ENCODE measurements at places on chromosomes 3 and 15.
A peak's percentile ranks its signal among the peaks of the same experiment; 100 is the strongest.

GRCh38 chr3:40915346-40915865 lies 283.9 kb upstream of the CTNNB1 start:
- no peak for DNase-seq

DNA sequence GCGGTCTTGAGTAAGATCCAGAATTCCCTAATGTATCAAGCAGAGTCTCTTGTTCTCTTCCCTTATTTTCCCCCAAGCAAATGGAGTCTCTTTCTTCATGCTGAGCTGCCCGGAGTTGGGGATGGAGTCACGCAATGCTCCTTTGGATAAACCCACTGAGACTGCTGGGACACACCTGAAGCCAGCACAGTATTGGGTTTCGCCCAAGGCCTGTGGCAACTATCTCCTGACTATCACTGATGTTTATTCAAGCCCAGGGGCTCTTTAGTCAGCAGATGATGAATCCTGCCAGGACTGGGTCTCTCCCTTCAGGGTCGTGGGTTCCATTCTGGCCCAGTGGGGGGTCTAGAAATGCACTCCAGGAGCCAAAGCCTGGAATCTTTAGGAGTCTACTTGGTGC lies 11.3 kb downstream of the USF3 start:
- DNase-seq: no peak

GRCh38 chr15:63277893-63278456 lies 570 bp downstream of the APH1B start:
- DNase-seq: no peak

DNA sequence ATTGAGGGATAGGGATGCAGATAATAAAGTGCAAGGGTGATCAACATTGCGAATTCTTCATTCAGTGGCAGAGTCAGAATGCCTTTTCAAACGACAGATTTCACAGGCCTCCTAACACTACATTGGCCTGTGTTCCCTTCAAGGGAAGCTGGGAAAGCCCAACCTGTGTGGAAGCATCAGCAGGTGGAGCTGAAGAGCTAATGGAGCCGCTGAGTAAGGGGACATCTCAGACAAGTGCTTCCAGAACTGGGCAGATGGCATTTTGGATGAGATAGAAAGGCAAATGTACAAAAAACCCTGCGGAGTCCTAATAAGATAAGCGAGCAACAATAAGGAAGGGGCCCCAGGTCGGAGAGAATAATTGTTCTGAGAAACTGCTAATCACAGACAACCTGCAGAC lies 8.5 kb upstream of the SLC24A5 start:
- DNase-seq: no peak

DNA sequence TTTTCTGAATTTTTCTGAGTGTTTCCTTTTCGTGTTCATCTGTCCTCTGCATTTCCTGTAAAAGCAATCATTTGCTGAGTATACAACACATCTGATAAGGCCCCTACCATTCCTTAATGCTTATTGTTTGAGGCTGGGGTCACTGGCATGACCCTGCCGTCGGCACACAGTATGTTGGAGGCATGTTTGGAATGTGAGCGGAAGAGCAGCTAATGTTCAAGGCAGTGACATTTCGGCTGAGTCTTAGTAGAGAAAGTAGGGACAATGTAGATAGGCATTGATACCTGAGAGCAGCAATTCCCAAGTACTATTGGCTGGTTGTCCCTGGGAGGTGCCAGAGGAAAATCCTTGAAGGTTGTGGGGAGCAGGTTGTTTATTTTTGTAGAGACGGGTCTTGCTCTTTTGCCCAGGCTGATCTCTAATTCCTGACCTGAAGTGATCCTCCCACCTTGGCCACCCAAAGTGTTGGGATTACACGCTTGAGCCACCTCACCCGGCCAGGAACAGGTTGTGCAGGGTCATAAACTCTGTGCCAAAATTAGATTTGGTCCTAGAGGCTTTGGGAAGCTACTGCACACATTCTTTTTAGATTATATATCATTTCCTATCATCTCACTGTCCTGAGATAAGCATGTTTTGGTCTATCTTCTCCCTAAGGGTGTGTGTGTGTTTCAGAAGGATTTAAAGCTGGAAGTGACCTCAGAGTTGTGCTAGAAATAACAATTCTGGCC lies 13.5 kb downstream of the PTPN23 start:
- no peak for DNase-seq

DNA sequence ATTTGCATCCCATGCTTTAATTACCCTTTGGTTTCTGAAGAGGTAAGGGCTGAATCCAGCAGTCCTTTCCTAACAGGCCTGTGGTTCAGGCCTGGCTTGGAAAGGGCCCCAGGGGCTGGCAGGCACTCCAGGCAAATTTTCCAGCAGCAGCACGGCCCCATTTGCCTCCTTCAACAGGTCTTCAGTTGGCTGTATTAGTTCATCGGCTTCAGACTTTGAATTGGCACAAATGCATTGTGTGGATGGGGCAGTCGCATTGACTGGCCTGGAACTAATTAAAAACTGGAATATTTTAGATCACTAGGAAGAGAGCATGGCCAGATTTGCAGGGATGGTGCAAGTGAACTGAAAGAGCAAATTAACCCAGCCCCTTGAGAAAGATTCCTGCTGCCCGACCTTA lies 207.8 kb upstream of the MCTP2 start:
- no peak for DNase-seq

- no peak for DNase-seq
These were observed 6.7 kb downstream of the P2RY12 start for GRCh38 chr3:151377768-151378385.

DNA sequence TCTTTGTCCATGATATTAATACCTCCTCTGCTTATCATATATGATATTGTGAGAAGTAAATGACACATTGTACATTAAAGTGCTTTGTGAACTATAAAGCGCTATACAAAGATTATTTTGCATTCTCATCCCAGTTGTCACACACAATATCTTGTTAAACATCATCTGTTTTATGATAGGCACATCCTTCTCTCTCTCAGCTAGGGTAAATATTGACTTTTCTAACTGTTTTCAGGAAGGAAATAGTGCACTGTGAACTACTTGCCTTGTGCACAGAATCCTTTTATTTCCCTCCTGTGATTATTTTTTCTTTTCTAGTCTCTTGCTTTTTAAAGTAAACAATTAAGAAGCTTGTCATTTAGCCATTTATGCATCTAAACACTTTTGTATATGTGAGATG lies 388.2 kb downstream of the LPP start:
- DNase-seq: no peak

DNA sequence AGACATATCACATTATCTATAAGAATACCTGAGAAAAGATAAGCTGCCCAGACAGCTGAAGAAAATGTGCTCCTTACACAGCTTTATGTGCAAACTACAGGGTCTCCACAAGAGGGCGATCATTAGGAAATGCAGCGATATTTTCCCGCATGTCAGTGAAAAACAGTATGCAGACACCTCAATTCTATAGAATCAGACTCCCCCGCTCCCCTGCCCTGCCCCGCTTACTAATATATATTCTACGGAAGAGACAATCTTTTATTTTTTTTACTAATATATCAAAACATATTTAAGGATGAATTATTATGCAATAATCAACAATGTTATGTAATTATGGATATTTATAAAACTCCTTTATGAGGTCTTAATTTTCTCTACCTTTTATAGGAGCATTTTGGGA lies 681.3 kb downstream of the ROBO1 start:
- DNase-seq: peak; percentile 14

DNA sequence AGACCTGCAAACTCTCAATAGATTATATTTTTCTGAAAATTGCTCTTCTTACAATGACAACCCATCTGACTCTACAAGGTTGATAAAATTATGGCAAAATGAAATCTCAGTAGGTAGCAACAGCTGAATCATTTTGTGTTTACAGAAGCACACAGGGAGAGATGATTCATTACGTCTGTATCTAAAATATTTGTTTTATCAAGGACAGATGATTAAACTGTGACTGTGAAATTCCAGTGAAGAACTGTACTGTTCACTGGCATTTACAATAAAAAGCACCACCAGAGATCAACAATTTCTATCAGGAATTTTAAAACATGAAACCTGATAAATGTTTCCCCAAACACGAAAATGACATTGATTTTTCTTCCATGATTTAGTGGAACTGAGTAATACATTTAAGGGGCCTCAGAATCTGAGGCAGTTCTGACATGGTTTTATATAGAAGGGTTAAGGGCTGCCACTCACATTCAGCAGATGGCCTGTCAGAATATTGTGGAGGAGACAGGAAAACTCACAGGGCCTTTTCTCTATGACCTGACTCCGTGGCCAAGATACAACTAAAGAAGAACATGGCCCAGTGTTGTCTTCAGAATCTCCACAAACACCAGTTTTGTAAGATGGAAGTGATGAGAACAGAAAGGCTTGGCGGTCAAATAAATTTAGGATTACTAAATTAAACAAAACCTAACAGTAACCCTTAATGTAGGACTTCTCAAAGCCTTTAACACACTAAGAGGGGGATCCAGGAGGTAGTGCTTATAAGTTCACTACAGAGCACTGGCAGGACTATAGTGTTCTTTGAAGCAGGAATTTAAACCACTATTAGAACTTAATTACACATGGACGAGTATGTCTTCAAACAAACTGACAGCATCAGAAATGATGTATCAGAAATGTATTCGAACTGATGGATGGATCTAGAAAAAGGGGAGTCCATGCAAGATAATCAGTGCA lies 25.9 kb downstream of the RAD18 start:
- peak; percentile 36 for DNase-seq

DNA sequence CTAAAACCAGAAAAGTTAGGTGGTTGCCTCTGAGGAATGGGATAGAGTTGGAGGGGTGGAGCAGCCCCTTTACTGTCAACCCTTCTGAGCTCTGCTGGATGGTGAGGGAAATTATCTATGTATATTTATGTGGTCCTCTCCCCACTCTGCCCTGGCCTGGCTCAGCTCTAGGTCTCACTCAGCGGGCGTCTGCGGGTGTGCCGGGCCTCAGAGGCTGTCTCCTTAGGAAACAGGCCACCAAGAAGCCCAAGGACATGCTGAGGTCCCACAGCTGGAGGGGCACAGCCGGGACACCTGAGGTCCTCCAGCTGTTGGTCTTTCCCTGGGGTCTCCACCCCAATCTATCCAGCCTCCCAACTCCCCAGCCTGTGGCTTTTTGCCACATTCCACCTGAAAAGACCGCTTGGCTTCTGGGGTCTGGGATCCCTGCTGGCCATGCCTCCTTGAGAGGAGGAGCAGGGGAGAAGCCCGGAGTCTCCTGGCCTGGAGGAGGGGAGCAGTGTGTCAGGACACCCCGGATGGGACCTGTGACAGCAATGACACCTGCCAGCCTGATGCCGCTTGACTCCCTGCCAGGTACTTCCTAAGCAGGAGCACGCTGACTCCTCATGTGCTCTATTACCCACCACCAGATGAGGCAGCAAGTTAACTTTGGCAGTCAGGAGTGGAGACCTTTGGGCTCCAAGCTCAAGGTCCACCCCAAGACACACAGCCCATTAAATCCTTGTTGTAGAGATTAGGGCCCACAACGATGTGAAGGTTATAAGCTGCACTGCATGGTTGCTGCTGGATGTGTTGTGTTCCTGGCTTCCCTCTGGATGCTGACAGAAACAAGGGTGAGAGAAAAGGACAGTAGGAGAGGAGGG lies at the start of gene SLC28A1:
Gene SLC28A1 (plus strand): TSS at position 747 of the 866 bp plus-strand sequence. CDS start 3,099 bp downstream, outside the sequence.
- DNase-seq: no peak

GRCh38 chr15:90981681-90982080 lies 12.7 kb downstream of the PRC1 start:
- DNase-seq: no peak

- DNase-seq: no peak
These were observed 23.4 kb downstream of the SLC9A9 start for GRCh38 chr3:143824735-143825385.

- no peak for DNase-seq
These were observed 70.5 kb downstream of the KLHL25 start for GRCh38 chr15:85723960-85724945.

- no peak for DNase-seq
These were observed 186.1 kb downstream of the OTOL1 start for GRCh38 chr3:161682715-161683114.

DNA sequence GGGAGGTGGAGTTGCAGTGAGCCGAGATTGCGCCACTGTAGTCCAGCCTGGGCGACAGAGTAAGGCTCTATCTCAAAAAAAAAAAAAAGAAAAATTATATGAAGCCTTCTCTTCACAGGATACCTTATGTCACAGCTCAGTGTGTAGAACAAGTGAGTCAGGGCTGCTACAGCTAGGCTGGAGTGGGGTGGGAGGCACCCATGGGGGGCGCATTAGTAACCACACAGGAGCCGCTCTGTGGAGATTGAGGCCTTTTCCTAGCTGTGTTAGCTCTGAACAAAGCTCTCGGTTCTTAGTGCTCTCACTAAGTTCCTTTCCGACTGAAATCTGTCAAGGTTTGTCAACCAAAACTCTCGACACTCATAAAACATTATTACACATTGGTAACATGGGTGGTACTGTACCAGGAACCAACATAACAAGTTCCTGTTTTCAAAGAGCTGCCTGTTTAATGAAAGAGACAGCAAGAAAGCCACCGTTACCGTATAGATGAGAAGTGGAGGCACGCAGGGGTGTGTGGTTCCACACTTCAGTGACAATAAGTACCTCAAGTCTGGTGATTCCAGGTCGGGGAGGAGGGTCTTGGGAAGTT lies 4.5 kb downstream of the LRRC31 start:
- DNase-seq: no peak

- DNase-seq: no peak
These were observed 734.2 kb downstream of the MCTP2 start for GRCh38 chr15:94965593-94965992.

- DNase-seq: no peak
These were observed 32.2 kb downstream of the ADGRG7 start for GRCh38 chr3:100641471-100642032.

GRCh38 chr15:100899601-100900000 lies 19.6 kb upstream of the LRRK1 start:
- no peak for DNase-seq

- DNase-seq: no peak
These were observed 1345.6 kb downstream of the NSUN3 start for GRCh38 chr3:95408464-95408862.

DNA sequence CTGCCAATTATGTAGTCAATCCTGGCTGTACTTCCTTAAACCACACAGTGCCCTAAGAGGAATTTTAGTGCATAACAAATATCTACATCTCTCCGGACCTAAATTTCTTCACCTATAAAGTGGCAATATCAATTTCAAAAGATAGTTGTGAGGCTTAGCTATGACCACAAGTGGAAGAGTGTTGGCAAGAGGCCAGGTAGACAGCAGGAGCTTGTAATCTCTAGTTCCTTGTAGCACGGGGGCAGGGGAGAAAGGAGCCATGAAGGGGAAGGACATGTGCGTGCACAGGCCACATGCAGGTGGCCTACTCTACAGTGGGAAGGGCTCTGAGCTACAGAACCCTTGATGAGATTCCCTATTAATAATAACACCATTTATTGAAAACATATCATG lies 269.7 kb downstream of the ABHD5 start:
- DNase-seq: no peak

All from AG09319 (cell line).